LHCN-M2 (cell line): ENCODE measurements at places on chromosomes 12 and 14.

- DNase-seq: peak; percentile 84
Observed at GRCh38 chr12:1661553-1662335, 29.1 kb upstream of the ADIPOR2 start.

- no peak for DNase-seq
Observed at GRCh38 chr12:113638460-113638775, 166.7 kb upstream of the LHX5 start.

- DNase-seq: peak; percentile 11
Observed at GRCh38 chr12:81639196-81639595, 120.0 kb downstream of the PPFIA2 start.

DNA sequence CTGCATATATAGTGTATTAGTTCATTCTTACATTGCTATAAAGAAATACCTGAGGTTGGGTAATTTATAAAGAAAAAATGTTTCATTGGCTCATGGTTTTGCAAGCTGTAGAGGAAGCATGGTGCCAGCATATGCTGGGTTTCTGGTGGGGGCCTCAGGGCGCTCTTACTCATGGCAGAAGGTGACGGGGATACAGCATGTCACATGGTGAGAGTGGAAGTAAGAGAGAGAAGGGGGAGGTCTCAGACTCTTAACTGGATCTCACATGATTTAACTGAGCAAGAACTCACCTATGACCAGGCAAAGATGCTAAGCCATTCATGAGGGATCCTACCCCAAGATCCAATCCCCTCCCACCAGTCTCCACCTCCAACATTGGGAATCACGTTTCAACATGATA is 15.9 kb upstream of the PAWR start:
- DNase-seq: no peak

DNA sequence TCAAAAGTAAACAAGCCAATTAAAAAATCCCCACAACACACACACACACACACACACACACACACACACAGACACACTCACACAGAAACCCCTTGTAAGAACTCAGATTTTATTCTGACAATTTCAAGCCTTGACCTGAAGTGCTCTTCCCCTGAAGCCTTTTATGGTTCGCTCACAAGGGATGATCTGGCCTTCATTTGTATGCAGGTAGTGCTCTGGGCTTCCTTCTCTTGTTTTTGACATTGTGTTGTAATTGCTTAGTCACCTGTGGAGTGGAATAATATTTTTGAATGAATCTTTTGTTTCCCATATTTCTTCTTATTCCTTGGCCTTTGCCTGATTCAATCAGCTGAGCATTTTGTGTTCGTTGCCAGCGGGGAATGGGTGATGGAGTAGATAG is 83.3 kb upstream of the CSRP2 start:
- DNase-seq: no peak

DNA sequence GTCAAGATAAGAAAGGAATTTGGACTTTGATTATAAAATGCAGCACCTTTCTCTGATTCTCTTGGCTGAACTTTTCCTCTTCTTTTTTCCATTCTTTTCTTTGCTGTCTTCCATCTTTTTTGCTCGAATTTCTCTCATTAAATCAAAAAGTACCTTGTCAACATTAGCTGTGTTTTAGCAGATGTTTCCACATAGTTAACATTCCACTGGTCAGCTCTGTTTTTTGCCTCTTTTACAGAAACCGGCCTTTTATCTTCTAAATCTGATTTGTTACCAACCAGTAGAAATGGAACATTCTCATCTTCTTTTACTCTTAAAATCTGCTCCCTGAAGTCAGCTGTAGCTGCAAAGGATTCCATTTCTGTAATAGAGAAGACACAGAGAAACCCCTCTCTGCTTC is 71.1 kb upstream of the SYT1 start:
- no peak for DNase-seq

DNA sequence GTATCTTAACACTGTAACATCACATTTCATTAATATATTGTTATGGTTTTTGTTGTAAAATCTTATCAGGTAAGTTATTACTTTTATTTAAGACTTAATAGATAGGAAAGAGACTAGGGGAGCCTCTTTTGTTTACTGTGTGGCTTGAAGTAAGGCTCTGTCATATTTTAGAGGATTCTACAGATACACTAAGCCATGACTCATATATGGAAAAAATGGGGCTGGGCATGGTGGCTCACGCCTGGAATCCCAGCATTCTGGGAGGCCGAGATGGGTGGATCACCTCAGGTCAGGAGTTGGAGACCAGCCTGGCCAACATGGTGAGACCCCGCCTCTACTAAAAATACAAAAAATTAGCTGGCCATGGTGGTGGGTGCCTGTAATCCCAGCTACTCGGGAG is 23.6 kb upstream of the NPFF start:
- DNase-seq: peak; percentile 56

DNA sequence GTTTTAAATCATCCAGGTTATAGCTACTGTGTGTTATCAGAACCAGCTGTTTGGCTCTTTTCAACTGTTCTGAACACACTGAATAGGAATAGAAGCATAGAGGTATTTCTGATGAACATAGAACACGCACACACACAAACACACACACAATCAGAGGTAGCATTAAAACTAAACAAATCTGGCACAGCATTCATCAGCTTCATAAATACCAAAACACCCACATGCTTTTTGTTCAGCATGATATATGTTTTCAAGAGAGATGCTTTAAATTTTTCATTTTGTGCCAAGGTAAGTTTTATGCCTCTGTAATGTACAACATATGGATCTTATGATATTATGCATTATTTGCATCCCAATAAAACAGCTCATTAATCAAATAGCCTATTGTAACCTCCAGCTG is 208.6 kb downstream of the GALC start:
- no peak for DNase-seq

DNA sequence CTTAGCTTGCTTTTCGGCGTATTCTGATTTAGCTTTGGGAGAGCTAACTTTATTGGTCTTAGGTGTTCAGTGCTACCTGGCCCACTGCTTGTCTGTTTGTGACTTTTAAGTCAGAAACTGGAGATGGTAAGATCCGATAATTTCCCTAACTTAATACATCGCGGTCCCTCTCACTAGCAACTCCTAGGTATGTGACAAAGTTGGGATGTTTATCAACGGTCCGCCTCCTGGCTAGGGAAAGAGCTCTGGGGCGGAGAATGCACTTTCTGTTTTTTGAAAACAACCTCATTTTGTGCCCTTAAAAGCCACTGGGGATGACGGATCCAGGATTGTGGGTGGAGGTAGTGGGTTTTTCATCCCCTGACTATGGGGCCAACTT is 1.2 kb downstream of the CDKN1B start:
- DNase-seq: peak; percentile 11
